ENCODE measurements at places on chromosomes 2 and 18.
A peak's percentile ranks its signal among the peaks of the same experiment; 100 is the strongest.

- DNase-seq = no peak
These were observed 228.4 kb upstream of the FBXO11 start for GRCh38 chr2:48134704-48135103.

- no peak for DNase-seq
These were observed 366.7 kb downstream of the LRRTM4 start for GRCh38 chr2:77155511-77155910.

DNA sequence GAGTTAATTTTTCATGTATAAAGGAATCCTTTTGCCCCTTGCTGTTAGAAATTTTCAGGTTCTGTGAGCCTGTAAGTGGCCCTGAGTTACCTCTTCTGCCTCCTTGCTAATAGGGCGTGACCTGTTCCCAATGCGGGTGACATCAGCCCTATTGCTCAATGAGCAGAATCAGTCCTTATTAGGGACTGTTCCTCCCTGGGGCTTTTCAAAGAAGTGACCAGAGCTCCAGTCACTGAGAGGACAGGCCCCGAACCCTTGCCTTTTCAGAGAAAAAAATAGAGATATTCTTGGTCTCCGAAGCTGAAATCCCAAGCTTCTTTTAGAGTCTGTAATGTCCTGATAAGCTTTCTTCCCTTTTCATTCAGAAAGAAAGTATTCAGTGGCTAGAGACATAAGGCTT lies 8.2 kb upstream of the APOB start:
- DNase-seq = no peak

- no peak for DNase-seq
These were observed 283.1 kb upstream of the TRIB2 start for GRCh38 chr2:12433626-12433990.

- DNase-seq = no peak
These were observed 207.5 kb downstream of the SEPTIN10 start for GRCh38 chr2:109406301-109406700.

- no peak for DNase-seq
These were observed 188.4 kb upstream of the RASGRP3 start for GRCh38 chr2:33288011-33288410.

DNA sequence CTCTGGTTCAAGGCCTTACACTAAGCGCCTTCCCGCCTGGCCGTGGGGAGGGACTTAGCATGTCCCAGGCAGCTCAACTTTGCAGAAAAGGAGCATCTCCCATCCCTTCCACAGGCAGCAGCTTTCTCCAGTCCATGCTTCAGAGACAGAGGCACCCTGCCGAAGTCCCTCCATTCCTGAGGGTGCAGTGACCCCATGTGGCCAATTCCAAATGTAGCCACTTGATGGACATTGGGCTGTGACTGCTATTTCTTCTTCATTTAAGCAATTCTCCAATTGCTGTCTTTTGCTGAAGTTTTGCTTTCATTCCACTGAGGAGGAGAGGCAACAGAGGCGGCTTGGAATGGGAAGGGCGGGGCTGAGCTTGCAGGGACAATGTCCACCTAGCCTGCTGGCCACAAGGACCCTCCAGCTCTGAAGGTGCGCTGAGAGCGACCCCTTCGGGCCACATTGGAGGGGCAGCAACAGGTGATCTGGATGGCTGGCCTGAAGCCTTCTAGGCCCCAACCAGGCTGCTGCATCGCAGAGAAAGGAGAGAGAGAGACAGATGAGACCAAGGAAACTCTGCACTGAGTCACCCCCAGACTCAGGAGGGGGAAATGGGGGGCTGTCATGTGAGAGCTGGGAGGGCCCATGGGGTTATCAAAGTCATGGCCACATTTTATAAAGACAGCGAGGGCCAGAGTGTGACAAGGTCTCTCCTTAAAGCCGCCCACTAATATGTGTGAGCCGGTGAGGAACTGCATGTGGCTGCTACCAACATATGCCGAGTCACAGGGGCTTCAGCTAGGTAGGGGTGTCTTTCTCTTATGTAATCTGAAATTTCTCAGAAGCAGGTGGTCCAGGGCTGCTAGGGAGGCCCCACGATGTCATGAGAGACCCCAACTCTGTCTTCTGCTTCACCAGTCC lies 61.3 kb downstream of the LONRF2 start:
- DNase-seq = no peak

DNA sequence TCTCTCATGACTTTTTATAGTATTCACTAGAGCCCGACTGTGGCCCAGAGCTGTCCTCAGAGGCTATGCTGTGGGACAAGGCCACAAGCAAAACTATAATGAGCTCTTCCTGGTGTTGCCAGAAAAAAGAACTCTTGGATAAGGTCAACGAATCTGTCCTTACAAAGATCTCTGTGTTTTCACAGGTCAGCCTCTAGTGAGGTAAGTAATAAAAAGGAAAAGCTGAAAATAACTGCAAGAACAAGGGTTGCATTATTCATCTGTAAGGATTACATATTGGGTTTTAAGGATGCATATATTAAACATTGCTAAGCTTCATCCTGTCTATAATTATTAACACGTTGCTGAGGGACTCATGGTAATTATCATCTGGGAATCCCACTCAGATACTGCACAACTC lies 62.8 kb upstream of the ATL2 start:
- no peak for DNase-seq

DNA sequence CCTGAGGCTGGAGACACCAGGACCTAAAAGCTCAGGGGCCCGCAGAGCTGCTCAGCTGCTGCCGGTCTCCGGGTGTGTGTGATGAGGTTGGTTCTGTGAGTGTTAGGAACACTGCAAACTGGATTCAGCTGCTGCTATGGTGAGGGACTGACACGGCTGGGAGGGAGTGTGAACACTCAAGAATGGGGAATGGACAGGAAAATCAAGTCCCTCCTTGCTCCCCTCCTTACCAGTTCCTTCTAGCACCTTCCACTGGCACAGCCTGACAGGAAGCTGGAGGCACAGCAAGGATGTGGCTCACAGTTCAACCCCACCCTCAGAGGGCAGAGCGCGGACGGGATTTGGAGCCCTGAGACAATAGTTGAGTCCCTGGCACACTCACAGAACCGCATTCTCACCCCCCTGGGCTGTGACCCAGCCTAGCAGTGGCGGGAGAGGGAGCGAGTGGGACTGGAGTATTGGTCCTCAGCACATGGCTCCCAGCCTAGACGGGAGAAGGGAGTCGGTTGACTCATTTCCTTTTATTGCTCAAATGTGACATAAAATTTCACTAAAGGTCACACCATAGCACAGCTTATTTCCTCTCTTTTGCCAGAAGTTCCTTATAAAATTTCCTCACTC lies 42.5 kb downstream of the LRRC30 start:
- DNase-seq = no peak

- DNase-seq = no peak
These were observed 98.2 kb downstream of the KCNF1 start for GRCh38 chr2:11009891-11010290.

DNA sequence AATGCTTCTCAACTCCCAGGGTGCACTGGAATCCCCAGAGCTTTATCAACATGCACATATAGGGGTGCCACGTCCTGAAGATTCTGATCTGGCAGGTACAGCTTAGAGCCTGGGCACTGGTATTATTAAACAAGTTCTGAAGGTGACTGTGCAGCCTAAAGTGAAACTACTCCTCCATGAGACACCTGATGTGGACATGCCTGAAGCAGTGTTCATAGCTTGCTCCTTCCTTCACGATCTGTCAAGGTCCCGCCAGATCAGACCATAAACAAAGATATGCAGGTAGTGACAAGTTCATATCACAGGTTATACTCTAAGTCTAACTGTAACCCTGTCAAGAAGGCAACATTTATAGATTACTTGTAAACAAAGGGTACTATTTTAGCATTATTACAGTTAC lies 65.3 kb upstream of the DNER start:
- no peak for DNase-seq

- peak; percentile 26 for DNase-seq
These were observed 667 bp downstream of the TRIB2 start for GRCh38 chr2:12717191-12718014.

- DNase-seq = peak; percentile 61
These were observed 54.6 kb upstream of the GPR17 start for GRCh38 chr2:127591221-127591923.

GRCh38 chr2:105099153-105099552 lies 61.3 kb downstream of the MRPS9 start:
- DNase-seq = no peak

- DNase-seq = no peak
These were observed 108.6 kb upstream of the REV1 start for GRCh38 chr2:99598441-99598840.

DNA sequence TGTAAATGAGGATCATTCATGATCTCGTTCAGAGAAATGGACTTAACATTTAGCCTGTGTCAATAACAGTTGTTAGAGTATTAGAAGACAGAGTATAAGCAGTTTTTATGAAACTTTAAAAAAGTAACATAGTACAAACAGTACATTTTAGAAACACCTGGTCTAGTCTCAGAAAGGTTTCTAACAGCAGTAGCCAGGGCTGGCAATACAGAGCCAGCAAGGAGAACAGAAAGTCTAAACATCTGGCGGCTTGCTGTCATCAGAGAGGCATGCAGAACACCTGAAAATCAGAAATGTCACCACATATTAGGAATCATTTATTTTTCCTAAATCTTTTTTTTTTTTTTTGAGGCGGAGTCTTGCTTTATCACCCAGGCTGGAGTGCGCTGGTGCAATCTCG lies 50.1 kb downstream of the RPL31 start:
- DNase-seq = no peak

- no peak for DNase-seq
These were observed 152.8 kb downstream of the PID1 start for GRCh38 chr2:229118336-229118735.

GRCh38 chr18:23530195-23530594 lies 26.9 kb downstream of the RMC1 start:
- DNase-seq = no peak

- DNase-seq = no peak
These were observed 70.6 kb upstream of the ODC1 start for GRCh38 chr2:10518470-10519393.

- DNase-seq = no peak
These were observed 104.7 kb downstream of the TSN start for GRCh38 chr2:121860033-121860757.

DNA sequence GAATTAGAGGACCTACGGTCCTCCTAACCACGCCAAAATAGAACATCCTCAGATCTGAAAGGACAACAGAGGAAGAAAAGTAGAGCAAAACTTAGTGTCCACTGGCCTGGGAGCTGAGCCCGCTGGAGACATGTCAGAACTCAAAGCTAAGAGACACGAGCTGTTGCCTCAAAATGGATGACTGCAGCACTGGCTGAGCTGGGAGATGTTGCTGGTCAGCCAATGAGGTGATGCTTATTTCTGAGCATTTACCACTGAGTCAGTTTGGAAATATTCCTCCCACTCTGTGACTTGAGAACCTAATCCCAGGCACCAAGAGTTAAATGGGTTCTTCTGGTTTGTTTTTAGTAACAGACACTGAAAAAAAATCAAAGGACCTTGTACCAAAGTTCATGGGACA lies 32.6 kb downstream of the FBXO15 start:
- no peak for DNase-seq

DNA sequence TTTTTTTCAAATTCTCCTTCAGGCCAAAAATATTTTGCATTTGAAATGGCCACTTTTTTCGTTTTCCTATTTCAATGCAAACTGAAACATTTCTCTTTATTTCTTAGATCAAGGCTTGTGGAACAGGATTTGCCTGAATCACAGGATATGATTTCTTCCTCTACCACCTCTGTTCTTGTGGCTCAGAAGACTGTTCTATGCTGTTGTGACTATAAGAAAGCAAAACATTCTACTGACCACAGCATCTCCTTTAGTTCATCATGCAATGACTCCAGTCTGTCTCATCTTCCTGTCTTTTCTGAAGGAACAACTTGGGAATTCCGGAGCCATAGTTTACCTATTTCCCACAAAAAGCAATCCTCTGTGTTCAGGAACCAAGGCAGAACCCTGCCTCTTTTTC lies 16.2 kb upstream of the ZNF512 start:
- DNase-seq = no peak

- no peak for DNase-seq
These were observed at the start of gene CNDP1 for GRCh38 chr18:74534150-74534969. Gene CNDP1 (plus strand): TSS chr18:74534500. CDS start chr18:74534668, 168 bp downstream.

- no peak for DNase-seq
These were observed 184.1 kb upstream of the ACVR2A start for GRCh38 chr2:147660680-147661079.

- DNase-seq = no peak
These were observed 16.5 kb upstream of the CYTIP start for GRCh38 chr2:157460384-157460837.

- DNase-seq = no peak
These were observed 66.9 kb downstream of the TRAPPC12 start for GRCh38 chr2:3446381-3446780.

DNA sequence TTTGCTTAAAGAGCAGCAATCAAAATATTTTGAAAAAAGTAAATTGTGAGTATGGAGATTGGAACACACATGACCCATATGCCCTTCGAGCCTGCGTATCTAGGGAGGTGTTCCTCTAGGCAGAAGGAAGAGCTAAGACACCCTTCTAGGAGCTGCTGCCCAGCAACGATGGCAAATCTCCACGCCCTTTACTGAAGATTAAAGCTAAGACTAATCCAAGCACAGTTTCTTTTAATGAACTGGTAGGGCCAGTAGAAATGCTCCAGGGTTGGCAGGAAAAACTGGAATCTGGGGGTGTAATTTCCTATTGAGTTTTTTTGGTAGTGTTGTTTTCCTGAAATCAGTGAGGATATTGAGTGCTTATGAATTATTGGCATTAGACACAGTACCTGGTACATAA lies 712 bp upstream of the SERPINB13 start:
- DNase-seq = no peak

GRCh38 chr2:69253112-69253511 lies 133.9 kb downstream of the GFPT1 start:
- no peak for DNase-seq

DNA sequence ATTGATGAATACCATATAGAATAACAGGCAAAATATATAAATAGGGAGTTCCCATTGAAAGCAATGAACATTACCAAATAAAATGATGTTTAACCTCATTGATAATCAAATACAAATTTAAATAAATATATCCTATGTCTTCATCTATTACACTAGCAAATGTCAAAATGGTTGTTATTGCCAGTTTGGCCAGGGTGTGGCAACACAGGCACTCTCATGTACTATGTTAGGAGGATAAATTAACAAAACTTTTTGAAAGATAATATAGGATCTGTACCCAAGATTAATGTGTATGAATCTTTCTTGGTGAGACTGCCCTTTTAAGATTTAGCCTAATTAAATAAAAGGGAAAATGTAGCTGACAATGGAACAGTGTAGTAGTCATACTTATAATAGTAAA lies 659.3 kb downstream of the ERBB4 start:
- DNase-seq = no peak

All from stimulated activated CD4-positive, alpha-beta T cell treated with anti-CD3 and anti-CD28 coated beads, Interleukin-15, amount 100 ng/mL, for 1 hour (primary cell).